ENCODE measurements at places on chromosomes 13 and 19.

- DNase-seq, result no peak
Observed at GRCh38 chr19:50723069-50723468, at the start of gene CLEC11A. TSS of gene CLEC11A (plus strand) at chr19:50723364. CDS start at chr19:50723526, 162 bp downstream.

GRCh38 chr13:74115133-74115532, 19.1 kb downstream of the KLF12 start:
- no peak for DNase-seq

DNA sequence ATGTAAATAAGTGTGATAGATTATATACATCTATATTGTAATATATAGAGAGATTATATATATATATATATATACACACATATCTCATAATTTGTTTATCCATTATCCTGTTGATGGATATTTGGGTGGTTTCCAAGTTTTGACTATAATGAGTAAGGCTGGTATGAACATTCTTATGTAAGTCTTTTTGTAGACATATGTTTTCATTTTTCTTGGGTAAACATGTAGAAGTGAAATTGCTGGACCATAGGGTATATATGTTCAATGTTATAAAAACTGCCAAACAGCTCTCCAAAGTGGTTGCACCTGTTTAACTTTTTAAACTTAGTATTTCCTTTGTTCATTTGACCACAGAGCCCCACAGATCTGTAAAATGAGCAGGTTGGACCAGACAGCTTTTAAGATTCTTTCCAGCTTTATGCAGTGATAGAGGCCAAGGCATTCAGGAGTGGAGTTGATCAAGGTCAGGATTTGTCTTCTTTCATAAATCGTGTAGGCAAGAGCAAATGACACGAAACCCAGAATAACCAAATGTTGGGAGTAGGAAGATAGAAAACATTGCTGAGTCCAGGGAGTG, 21.7 kb upstream of the KATNAL1 start:
- no peak for DNase-seq

DNA sequence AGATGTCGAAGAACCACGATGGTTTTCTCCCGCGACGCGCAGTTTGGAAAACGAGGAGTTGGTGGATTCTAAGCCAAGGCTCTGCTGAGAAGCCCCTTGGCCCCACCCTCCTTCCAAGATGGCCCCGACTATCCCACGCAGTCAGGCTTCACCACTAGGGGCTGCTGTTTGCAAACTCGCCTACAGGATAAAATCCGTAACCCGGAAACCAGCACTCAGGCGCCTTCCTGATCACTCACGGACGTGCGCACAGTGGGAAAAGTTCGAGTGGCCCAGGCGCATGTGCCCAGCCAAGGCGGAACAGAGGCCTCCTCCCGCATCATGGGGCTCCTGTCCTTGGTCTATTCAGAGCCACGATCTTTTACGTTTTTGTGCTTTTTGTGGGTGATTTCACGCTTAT, 19.2 kb upstream of the UQCR11 start:
- DNase-seq, result no peak

GRCh38 chr13:67740871-67741535, 510.9 kb upstream of the PCDH9 start:
- no peak for DNase-seq
